ENCODE measurements at places on chromosomes 1 and 21.

DNA sequence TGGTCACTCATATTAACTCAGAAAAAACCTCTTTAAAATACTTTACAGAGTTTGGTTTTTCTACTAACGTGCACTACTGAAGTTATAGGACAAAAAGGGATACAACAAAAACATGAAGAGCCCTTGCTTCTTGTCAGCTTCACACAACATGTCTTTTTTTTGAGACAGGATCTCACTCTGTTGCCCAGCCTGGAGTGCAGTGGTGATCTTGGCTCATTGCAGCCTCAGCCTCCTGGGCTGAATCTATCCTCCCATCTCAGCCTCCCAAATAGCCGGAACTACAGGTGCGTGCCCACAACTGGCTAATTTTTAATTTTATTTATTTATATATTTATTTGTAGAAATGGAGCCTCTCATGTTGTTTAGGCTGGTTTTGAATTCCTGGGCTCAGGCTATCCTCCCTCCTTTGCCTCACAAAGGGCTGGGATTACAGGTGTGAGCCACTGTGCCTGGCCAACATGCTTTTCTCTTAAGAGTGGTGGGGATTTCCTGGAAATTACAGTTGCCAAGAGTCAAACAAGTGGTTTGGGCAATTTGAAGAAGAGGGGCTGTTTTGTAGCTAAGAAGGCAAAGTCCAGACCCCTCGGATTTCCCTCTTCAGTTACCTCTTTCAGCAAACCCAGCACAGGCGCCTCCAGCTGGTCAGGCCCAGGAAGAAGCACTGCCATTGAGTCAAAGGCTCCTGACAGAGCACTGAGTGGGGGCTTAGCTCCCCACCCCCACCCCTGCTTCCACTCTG lies 6.4 kb upstream of the SMPDL3B start:
- no peak for DNase-seq

DNA sequence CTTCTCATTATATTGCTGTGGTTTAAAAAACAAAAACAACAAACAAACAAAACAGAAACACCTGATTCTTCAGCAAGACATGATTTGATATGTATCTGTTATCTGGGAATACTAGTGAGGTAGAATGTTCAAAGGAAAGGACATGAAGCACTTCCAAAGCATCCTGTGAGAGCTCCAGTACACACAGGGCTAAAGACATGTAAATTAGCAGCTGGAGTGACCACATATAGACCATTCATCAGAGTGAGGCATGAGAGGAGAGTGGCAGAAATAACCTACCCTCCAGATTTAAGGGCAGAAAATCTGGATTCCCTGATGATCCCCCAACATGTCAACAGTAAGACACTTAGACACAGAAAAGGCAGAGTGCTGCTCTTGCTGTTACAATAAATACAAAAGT lies 260.5 kb upstream of the CHRM3 start:
- no peak for DNase-seq

DNA sequence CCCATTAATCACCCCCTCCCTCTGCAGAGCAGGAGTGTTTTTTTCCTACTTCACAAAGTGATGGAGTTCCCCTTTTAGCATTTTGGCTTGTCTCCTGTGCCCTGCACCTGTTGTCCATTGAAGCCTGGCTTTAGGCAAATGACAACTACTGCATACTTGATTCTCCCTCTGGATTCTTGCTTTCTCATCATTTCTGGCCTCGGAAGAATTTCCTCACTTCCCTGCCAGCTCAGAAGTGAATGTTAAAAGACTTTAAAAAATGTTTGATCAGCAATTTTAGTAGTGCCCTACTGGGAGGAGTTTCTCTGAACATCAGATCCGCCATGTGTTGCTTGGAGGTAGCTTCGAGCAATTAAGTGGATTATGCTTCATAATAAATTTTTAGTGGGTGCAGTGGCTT lies 28.1 kb downstream of the RCOR3 start:
- DNase-seq, result no peak

DNA sequence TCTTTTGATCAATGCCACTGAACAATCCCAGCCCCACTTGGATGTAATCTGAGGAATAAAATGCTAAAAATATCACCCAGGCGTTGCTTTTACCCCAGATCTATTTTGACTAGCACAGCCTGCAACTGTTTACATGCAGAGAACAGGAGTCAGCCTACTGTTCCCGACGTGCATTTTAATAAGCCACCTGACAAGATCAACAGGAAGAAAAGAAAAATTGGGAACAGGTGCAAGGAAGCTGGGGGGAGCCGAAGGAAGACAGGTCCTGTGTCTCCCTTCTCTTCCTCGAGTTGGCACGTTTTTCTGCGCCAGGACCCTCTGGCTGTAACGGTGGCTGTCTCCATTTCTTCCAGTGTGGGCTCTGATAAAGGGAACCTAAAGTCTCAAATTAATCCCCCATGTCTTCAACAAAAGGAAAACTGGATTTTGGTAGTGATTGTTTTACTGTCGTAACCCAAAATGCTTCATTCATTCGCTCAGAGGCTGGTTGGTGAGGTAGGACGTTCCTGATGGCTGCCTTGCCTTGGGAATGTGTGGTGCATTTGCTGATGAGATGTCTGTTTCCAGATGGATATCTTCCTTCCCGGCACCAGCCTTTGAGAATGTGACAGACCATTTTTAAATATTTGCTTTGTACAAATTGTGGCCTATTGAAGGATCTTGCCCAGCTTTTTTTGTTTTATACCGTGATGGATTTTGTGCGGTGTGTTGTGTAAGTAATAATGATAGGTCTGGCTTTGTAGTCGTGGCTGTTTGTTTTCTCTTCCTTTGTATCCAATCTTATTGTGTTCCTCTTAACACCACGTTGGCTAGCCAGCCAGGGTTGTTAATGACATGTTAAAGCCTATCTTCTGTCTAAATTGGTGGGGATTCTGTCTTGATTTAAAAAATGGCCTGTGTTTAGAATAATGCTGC lies 117.5 kb downstream of the C1orf21 start:
- DNase-seq, result no peak

DNA sequence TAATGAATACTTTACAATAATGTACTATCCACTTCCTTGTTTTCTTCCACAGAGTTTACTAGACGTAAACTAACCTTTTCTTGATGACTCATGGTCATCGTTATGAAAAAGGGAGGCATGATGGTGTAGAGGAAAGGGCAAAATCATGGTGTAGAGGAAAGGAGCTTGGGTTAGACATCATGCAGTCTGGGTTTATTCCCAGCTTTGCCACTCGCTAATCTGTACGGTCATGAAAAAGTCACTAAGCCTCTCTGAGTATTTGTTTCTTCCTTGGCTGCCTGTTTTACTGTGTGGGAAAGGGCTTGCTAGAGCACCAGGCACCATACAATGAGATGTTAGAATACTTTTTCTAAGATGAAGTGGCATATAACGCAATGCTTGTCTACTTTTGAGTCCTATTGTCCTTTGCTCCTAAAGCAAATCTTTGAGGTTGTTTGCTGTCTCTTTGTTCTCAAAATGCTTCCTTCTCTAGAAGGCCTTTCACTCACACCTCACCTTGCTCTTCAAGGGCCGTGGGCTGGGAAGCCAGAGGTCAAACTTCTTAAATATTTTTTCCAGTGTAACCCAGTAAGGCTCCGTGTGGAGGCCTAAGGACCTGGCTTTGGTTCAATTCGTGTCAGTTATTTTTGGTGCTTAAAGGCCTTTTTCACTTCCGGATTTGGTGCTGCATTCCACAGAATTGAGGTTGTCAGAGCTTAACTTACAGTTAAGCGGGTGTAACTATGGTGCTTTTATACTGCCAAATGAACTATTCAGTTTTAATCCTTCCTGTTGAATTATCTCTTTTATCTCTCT lies 9.9 kb upstream of the ETV3 start:
- DNase-seq, result no peak

DNA sequence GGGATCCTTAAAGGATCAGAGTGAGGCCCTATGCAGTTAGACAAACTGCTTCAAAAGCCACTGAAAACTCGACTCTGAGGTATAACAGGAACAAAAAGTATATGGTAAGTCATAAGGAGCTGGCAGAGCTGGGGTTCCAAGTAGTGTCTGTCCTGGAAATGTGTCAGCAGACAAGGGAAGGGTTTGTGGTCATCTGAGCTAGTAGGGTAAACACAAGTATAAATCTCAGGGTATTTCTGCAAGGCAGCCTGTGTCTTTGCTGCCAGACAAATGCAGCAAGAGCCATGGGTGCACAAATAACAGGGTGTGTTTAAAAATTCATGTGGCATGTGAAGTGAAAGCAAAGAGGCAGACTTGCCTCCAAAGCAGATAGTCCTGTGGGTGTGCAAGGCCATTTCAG lies 759.0 kb upstream of the ADAMTS5 start:
- DNase-seq, result no peak
